ENCODE measurements at places on chromosomes 4 and X. TPM values are rescaled to one million over a fixed set of nuclear protein-coding genes. Genes with fewer than 3 reads are reported as not detected.

The CT83 gene
- not detected for polyA plus RNA-seq

The UCP1 gene
- polyA plus RNA-seq = not detected

The NAT8L gene
- polyA plus RNA-seq = 0.82 TPM

The TMSB15C gene
- 1.4 TPM for polyA plus RNA-seq

The DDX53 gene
- polyA plus RNA-seq = not detected

The BMX gene
- polyA plus RNA-seq = 3.3 TPM

The PNCK gene
- polyA plus RNA-seq = 73.7 TPM

The NKX3-2 gene
- polyA plus RNA-seq = not detected

The MUC7 gene
- polyA plus RNA-seq = not detected

The UGT2B15 gene
- 0.08 TPM for polyA plus RNA-seq

The CXCL10 gene
- polyA plus RNA-seq = 0.48 TPM

DNA sequence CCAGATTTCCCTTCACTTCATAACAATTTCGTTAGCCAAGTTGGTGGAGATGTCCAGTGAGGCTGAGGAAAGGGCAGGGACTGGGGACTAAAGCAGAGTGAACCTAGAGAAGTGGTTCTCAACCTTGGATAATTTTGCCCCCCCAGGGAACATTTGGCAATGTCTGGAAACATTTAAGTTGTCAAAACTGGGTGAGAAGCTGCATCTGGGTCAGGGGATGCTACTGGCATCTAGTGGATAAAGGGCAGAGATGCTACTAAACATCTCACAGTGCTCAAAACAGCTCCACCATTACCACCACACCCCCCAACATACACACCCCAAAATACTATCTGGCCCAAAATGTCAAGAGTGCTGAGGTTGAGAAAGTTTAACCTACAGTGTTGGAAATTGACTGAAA, 32.0 kb upstream of the FGF16 start:
- DNase-seq = no peak

- DNase-seq = no peak
These were observed 287.2 kb downstream of the DTHD1 start for GRCh38 chr4:36568575-36568974.

- no peak for DNase-seq
These were observed 26.5 kb downstream of the BOD1L1 start for GRCh38 chr4:13601048-13601447.

DNA sequence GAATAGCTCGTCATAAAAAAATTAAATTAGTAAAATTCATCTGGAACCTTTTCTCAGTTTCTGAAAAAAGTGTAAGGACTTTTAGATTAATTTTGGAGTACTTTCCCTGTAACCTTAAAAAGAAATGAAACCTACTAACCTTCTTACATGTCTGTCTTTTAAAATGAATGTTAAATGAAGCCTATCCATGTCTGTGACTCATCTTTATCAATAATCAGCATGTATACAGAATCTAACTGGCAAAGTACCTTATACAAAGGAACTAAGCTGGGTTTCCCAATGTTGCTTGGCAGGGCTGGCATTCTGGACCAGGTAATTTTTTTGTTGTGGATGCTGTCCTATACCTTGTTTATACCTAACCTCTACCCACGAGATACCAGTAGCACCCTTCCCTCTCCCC, 13.6 kb downstream of the FBXW7 start:
- no peak for DNase-seq

DNA sequence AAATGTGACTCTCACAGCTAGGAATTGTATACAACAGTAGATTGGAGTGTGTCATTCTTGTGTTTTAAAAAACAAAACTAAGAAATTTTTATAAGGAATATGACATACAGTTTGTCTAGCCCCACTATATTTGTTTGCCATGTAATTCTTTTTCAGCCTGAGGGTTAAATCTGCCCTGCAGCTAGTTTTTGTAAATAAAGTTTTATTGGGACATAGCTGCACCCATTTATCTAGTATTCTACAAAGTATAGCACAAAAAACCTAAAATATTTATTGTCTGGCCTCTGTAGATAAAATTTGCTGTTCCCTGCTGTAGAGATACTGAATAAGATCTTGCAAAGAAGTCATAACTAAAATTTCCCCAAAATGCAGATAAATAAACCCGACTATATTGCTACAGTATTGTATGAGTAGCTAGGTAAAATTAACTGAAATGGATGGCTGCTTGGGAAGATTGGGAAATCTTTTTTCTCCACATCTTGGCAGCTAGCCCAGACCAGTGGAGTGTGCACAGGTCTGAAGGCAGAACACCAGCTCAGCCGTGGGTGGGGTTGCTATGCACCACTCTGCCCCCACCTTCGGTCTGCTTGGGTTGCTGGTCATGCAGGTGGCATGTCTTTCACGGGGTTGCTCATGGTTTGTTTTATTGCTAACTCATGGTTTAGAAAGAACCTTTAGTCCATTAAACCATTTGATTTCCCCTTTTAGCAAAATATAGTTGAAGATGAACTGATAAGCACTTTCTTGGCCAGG, 127.9 kb downstream of the KLHL8 start:
- peak; percentile 40 for DNase-seq

DNA sequence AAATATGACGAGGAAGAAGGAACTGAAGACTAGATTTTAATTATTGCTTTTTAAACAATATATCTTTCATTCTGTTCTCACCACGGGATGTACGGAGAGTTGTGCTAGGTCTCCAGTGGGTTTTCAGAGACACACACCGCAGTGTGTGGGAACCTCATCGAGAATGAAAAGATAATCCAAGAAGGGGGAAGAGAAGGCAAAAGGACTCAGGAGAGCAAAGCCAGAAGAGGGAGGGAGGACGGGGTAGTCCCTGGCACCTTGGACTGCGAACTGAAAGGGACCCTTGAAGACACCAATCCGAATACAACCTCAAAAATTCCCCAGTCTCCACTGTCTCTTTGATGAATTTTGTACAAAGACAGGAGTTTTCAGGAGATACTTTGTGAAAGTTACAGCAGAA, 932 bp upstream of the LEF1 start:
- DNase-seq = no peak

DNA sequence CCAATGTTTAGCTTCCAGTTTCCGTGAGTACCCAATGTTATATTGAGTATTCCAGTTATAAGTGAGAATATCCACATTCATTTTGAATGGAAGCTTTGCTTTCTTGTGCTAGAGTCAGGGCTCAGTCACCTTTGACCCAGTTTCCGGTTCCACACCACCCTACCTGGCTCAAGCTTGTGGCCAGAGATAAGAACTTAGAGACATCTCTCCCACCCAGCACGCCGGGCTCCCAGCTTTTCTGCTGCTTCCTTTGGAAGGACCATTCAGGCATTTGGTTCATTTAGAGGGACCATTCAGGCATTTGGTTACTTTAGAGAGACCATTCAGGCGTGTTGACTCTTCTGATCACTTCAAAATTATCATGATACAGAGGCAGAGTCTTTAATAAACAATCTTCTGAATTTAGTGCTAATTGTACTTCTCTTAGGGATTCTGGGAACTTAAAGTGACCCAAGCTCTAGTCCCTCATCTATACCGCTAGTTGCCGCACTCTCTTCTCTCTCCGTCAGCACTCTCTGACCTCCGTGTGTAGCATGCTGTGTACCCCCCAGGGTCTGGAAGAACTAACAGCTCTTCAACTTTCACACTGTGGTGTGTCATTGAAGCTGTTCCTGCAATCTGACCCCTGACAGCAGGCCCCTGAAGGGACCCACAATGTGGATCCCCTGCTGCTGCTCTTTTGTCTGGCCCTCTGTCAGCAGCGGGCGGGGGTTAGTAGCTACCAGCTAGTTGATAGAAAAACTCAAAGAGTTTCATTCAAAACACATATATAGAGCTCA, 943.1 kb downstream of the ARAP2 start:
- DNase-seq = no peak

DNA sequence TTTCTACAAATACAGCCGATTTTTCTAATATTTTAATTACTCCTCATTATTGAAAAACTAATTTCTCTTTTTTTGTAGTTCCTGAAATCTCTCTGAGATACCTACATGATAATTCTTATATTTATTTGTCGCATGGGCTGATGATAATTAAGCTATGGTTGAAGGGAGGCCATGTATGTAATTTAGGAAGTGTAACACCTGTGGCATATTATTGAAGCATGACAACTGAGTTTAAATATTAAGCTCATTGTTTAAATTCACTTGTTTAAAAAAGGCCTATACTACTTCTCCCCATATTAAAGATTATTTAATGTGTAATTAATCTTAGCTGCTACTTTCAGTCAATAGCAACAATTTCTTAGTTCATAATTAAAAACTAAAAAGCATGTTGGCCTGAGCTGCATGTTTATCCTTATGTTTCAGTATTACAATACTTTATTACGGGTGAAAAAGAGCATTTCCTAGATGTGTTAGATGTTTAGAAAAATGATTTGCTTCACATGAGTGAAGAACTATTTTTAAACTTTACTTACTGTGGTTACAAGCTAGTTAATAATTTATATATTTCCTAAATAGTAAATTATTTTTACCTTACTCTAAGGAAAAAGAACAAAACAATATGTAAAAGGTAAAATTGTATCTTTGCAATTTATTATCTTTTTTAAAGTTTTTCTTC, 122.4 kb downstream of the RAP1GDS1 start:
- DNase-seq = no peak

DNA sequence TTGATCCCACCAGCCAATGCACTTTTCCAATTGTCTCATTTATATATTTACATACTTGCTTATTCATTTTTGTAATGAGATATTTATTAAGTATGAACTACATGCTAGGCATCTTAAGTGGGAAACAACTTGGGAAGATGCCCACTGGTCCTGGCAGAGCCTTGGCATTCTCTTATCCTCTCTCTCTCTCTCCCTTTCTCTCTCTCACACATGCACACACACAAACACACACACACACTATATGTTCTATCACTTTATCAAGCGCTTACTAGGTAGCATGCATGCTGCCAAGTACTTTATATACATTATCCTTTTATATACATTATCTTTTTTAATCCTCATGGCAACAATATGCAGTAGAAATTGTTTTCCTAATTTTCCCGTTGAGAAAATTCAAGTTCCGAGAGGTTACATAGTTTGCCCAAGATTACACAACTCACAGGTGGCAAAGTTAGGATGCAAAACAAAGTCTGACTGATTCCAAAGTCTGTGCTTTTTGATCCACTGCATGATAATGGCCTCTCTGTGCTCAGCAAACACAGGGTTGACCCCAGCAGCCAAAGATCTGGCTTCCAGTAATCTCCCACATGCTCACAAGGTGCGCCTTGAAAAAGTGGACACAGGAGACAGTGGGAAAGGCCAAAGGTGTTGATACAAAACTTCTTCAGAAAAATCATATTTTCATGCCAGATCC, 173.1 kb upstream of the KLF3 start:
- DNase-seq = no peak

DNA sequence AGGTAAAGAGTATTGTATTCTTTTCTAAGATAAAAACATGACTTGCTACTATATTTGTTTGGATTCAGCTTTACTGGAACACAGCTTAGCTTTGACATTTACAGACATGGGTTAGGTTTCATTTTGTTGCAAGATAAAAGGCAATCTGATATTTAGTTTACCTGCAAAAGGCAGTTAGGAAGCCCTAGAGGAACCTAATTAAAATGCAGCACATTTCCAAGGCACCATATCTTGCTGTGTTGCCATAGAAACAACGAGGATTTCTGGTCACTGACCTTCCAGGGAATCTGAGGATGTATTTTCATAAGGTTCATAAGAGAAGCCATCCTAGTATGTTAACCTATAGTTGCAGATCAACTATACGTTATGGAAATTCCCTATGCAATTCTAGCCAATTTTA, 116.0 kb downstream of the SNCA start:
- no peak for DNase-seq

- no peak for DNase-seq
These were observed 45.2 kb upstream of the WDR1 start for GRCh38 chr4:10161840-10162239.

DNA sequence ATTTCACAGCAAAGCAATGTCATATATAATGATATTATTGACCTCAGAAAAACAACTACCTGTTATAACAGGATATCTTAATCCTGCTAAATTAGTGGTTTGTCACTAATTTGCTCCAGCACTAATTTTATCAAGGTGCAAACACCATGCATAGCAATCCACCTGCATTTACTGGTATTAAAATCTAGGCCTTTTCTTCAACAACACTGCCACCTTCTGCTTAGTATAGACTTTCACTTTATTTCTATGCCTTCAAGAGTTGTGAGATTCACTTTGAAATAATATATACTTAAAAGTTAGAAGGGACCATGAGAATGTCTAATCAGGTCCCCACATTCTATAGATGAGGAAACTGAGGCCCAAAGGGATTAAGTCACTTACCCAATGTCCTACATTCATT, 82.1 kb upstream of the IQCM start:
- DNase-seq = no peak

DNA sequence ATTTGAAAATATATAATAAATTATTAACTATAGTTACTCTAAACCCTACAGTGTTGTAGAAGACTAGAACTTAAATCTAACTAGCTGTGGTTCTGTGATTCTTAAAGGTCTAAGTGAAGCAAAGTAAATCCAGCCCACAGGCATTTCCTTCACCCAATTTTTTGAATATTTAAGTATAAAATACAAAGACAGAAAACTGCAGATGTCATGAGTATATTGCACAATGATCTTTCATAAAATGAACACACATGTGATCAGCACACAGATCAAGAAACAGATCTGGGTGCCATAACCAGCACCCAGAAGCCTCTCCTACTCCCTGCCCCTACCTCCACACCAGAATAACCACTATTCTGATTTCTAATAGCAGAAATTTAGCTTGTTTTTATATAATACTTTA, 82.9 kb downstream of the CAMK2D start:
- DNase-seq = no peak

GRCh38 chrX:2817036-2817435, 11.7 kb upstream of the GYG2 start:
- no peak for DNase-seq

DNA sequence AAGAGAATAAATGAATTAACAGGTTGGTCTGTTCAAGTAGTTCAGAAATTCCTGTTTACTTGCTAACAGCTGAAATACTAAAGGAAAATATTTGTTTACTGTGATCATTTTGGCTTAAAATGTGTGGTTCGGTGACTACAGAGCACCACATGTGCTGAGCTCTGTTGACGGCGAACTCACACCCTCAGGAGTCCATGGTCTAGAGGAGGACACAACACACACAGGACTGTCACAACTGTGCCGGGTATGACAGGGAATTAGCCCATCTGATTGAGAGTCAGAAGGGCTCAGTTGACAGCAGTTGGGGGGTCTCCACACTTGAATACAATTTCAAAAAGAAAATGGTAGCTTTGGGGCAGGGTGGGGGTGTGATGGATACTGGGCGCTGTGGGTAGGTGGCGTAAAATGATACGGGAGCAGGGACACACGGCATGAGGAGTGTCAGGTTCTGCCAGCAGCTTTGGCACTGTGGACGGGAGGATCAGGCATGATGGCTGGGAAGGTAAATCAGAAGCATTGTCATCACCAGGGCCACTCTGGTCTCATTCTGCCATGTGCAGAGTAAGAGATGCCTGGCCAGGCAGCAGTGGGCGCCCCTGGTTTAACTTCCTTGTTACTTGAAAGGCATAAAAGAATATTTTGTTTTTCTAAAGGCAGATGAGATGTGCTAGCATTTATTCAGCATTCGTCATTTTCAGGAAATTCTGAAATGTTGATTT, 33.3 kb downstream of the CLDN22 start:
- DNase-seq = no peak
